ENCODE measurements at places on chromosomes 13 and 19.

GRCh38 chr13:39185326-39185725, 147.1 kb downstream of the NHLRC3 start:
- no peak for DNase-seq

GRCh38 chr13:76647550-76647949, 238.7 kb downstream of the KCTD12 start:
- DNase-seq: no peak

DNA sequence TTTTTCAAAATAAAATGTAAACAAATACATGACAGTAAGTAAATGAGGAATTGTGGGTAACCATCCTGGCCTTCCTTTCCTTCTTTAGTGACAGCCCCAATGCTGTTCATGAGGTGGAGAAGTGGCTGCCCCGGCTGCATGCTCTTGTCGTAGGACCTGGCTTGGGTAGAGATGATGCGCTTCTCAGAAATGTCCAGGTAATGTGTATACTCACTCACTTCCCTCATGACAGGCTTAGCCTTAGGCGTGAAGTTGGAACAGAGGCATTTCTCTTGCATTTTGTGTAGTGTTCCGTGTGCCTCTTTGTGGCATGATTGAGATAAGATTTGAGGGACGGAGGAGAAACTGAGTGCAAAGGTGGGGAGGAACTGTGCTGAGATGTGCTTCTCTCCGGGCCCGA, 12.0 kb downstream of the NAXD start:
- no peak for DNase-seq

DNA sequence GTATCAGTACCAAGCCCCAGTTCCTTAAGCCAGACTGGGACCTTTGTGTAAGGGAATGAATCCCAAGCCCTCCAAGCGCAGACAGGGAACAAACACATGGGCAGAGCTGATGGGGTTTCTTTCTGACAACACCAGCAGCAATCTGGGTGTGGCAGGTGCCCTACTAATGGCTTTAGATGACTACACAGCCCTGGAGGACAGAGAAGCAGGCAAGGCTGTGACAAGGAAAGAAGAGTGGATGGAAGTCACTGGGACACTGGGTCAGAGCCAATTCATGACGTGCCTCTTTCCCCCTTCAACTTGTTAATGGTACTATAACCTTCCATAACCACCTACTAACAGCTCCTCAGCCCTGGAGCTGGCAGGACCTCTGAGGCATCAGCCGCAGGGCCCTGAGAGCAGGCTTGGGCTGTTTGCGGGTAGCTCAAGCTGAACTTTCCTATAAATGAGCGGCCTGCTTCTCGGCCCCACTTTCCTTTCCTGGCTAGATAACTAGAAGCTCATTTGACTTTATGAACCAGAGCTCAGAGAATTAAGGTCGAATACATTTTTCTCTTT, 38.9 kb downstream of the RASL11A start:
- no peak for DNase-seq

- no peak for DNase-seq
Measured at GRCh38 chr13:112687836-112688559, 1.8 kb upstream of the ATP11A start.

- DNase-seq: no peak
Measured at GRCh38 chr13:49869519-49869918, 66.6 kb downstream of the SPRYD7 start.
